ENCODE measurements at places on chromosomes 16 and 17.

DNA sequence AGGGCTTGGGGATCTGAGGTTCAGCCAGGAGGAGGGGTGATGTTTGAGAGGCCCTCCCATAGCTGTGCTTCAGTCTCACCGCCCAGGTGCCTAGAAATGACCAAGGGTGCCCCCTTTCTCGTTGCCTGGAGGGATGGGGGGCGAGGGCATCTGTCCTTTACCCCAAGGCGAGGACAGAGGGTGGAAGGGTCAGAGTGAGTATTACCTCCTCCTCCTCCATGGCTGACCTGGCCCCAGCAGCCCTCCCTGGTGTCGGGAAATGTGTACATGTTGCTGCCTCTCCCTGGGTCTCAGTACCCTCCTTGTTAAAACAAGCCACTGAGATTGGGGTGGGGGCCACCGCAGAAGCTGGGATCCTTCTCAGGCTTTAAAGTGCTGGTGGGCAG is 2.4 kb downstream of the NECAB2 start:
- DNase-seq = no peak

DNA sequence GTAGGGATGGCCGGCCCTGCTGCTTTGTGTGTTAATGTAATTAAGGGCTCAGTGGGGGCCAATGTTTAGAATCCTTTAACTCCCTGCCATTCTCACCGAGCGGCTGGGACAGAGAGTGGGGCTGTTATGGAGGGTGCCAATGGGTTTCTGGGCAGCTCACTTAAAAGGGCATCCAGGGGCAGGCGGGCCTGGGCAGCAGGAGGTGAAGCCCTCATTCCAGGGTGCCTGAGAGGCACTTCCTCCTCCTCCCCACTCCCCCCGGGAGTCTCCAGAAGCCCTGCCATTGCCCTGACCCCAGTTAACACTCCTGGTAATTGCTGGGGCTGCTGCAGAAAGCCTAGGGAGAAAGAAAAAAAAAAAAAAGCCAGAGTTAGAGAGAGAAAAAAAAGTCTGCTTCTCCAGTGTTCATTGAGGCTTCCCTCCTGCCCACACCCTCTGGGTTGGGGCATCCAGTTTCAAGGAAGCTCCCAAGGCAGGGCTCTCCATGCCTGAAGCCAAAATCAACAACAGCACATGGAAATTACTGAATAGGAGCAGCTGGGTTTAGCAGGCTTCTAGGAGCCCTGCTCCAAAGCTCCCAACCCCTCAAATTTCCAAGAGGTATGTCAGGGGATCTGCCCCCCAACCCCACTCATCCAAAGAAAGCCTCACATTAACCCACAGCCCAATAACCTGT is 28.0 kb downstream of the CUEDC1 start:
- peak; percentile 80 for DNase-seq

DNA sequence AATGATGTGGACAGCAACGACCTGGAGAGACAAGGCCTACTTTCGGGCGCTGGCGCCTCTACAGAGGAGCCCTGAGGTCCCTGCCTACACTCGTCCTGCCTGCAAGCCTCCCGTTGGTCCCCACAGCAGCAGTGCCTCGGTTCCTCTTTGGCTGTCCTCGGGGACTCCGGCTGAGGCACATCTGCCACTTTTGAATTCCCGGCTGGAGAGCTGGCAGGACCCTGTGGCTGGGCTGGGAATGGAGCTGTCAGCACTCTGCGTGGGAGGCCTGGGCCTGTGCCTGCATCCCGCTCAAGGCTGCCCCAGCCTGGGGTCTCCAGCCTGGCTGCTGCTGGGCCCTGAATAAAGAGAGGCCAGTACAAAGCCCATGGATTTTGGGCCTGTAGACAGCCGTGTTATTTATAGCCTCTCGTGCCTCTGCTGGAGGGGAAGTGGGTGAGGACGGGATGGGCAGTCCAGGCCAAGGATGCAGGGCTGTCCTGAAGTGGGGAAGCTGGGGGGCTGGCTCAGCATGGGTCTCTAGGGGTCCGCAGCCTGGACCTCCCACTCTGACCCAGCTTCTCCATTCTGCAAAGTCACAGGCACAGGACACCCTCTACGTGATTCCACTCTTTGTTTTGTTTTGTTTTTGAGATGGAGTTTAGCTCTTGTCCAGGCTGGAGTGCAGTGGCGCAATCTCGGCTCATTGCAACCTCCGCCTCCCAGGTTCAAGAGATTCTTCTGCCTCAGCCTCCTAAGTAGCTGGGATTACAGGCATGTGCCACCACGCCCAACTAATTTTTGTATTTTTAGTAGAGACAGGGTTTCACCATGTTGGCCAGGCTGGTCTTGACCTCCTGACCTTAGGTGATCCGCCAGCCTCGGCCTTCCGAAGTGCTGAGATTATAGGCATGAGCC is 10.6 kb upstream of the SPNS2 start:
- no peak for DNase-seq

DNA sequence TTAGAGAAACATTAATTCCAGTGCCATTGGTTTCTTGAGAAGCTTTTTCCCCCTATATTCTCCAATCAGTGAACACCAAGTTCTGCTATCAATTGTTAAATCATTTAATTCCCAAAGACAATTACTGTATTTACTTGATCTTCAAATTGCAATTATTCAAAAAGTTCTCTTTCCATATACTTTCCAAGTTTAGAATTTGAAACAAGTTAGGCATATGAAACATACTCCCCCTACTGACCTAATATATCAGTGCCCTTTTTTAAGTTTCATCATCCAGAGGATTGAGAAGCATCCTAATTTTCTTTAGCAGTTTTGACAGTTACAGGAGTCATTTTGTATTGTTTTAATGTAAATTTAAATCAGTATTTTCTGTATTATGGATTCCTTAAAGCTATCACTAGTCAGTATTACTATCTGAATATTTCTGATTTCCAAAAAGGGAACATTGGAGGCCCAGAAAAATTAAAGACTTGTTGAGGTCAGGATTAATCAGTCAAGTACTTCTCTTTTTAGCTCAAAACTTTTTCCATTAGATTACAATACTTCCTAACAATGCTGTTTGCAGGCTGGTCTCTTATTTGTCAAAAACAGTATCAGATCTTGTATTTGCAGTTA is 16.3 kb downstream of the MEIOC start:
- DNase-seq = no peak

DNA sequence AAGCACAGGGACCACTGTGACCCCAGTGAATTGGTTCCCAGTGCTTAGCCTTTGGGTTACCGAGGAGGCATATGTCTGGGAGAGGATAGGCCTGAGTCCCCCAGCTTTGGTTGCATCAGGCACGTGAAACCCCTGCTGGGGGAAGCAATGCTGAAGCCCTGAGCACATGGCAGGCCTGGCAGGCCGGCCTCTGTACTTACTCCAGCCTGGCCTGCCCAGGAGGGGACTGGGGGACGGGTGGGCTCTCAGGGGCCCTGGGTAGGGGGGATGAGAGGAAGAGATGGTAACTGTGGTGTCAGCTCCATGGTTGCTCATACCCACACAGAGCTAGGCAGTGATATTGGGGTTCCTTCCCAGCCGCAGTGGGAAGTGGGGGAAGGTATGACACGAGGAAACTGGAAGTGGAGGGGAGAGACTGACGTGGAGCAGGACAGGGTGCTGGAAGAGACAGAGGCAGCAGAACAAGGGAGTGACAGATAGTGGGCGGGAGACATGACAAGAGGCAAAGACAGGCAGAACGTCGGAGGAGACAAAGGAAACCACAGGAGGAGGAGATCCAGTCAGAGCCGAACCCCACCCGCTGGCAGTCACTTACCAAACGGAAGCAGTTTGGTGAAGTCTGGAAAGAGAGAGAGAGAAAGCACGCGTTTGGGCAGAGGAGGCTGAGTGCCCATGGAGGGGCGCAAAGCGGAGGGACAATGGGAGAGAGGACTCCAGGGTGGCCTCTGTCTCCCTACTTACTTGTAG is 9.1 kb downstream of the TMEM208 start:
- DNase-seq = no peak

DNA sequence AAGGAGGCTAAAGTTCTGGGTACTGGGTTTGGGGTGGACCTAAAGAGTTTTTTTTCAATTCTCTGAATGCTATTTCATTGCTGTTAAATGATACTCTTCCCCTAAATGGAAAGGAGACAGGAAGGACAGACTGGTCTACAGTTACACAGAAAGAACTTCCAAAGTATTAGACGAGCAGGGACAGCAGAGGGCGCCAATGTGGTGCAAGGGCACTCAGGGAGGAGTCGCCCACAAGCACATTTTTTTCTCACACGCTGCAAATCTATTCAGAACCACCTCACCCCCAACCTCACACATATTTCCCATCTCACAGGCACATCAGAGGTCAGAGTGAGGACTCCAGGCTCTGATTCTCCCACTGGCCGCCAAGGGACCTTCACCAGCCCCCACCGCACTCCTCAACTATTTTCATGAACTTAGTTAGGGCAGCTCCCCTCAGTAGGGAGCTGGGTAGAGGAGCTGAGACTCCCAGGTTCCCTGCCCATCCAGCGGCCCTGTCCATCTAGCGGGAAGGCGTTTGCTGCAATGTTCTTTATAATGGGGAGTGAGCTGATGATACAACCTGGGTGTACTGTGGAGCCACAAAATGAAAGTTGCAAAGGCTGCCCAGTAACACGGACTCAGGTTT is 6.8 kb upstream of the CA4 start:
- peak; percentile 91 for DNase-seq

DNA sequence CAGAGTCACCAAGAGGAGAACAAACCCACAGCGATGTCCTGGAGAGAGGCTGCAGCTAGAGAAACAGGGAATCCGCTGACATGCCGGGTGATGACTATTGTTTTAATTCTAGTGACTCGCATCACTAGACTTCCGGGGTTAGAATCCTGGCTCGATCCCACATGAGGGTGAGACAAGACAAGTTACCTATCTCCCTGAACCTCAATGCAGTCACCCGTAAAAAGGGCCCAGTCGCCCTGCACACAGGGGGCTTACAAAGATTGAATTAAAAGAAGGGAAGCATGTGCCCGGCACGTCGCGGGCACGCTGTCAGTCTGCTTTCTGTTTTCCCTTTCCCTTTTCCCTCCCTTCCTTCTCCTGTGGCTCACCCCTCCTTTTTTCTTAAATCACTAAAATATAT is 212.9 kb upstream of the FOXF1 start:
- DNase-seq = no peak

GRCh38 chr17:30235386-30236296 is at the start of gene SLC6A4:
Gene SLC6A4, minus strand, starts transcription at chr17:30235697. Its CDS starts 13,739 bp downstream, at chr17:30221958.
- no peak for DNase-seq

GRCh38 chr16:31502981-31503380 is 5.2 kb downstream of the RUSF1 start:
- no peak for DNase-seq

DNA sequence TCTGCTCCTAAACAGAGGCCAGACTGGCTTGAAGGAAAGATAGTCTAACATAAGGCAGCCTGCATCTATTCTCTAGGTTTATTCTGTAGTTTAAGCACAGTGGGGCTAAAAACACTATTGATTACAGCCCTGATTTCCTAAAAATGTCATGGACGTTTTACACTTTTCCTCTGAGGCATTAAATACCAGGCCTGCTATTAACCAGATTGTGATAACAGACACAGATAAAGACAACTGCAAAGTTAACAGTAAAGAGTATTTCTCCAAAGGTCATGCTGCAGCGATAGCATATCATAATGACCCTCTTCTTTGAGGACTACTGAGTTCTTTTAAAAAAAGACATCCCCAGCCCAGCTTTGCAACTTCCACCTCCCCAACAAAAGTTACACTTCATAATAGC is 59.6 kb upstream of the MON1B start:
- no peak for DNase-seq

- no peak for DNase-seq
Observed at GRCh38 chr17:35920229-35920628, 10.3 kb downstream of the RDM1 start.

GRCh38 chr17:80331820-80332219 is 71.2 kb downstream of the RNF213 start:
- DNase-seq = no peak

GRCh38 chr16:10981697-10982216 is 37.4 kb downstream of the CLEC16A start:
- no peak for DNase-seq

- DNase-seq = no peak
Observed at GRCh38 chr17:72594248-72594647, 473.4 kb downstream of the SOX9 start.

- DNase-seq = peak; percentile 76
Observed at GRCh38 chr17:77470800-77471733, 330.3 kb downstream of the SEC14L1 start.

GRCh38 chr16:65121870-65122723 is at the start of gene CDH11:
Gene CDH11, minus strand, starts transcription at chr16:65122063. Its CDS starts 117,194 bp downstream, at chr16:65004869.
- no peak for DNase-seq

GRCh38 chr16:28003021-28003865 is 60.3 kb downstream of the GSG1L start:
- DNase-seq = no peak

- DNase-seq = no peak
Observed at GRCh38 chr17:539766-540165, 174.9 kb downstream of the VPS53 start.

- DNase-seq = peak; percentile 67
Observed at GRCh38 chr16:70267516-70267915, 15.8 kb upstream of the EXOSC6 start.

DNA sequence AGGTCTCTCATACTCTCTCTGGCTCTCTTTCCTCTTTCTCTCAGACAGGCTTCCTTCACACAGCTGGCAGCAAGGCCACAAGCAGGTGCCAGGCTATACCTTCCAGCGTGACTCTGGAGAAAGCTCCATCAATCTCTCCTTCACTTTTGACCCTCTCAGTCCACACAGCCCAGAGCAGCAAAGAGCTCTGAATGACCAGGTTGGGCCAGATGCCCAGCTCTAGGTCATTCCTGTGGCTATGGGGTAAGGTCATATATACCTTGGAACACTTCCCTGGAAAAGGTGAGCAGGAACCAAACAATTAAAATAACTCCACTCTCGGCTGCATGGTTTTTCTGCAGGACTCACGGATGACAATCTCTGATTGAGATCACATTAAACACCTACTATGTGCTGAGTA is 8.8 kb downstream of the ADAP2 start:
- DNase-seq = no peak

GRCh38 chr17:1999557-2000251 is 25.4 kb downstream of the RTN4RL1 start:
- DNase-seq = no peak

- no peak for DNase-seq
Observed at GRCh38 chr16:76487411-76488064, 210.3 kb downstream of the CNTNAP4 start.

Data from HTR-8/SVneo (cell line).